ENCODE measurements at places on chromosomes 16 and 17.
A peak's percentile ranks its signal among the peaks of the same experiment; 100 is the strongest.

DNA sequence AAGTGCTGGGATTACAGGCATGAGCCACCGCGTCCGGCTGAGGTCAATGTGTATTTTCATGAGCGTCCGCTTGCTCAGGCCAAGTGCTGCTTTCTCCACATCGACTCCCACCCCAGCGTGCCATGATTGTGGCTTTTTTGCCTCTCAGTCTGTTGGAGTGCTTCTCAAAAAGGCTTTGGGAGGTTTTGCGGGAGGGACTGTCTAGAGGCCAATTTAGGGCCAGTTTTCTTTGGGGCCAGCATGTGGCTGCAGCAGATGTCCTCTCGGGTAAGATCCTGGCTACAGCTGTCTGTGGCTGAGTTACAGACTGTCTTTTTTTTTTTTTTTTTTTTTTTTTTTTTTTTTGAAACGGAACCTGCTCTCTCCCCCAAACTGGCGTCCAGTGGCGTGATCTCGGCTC lies 6.5 kb downstream of the C16orf90 start:
- DNase-seq = no peak

- DNase-seq = peak; percentile 94
These were observed 203.4 kb downstream of the CCDC182 start for GRCh38 chr17:57541472-57542394.

GRCh38 chr16:75317101-75317522 lies 65.7 kb upstream of the BCAR1 start:
- DNase-seq = no peak

DNA sequence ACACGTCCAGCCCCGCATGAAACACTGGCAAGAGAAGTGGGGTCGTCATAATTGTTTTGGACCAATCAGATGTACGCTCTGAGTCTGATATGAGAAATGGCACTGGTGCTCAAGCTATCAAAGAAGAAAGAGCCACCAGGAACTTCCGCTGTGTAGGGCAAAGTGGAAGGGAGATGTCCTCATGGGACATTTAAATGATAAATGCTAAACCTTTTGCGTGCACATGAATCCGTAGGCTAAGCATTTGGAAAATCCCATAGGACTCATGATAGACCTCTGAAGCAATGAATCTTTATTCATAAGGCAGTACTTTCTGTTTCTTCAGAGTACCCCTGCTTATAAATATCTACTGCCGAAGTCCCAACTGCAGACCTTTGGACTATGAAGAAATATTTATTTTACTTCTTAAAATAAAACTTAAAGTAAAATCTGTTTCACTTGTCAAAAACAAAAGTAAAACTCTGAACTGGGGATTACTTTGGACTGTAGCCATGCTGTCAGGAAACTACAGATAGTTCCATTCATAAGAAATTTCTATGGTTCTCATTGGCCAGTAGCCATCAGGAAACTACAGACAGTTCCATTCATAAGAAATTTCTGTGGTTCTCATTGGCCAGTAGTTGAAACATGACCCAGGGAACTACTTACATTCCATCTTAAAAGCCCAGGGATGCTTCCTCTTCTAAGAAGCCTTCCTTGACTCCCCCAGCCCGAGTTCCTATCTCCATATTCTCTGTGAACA lies 335.1 kb downstream of the HS3ST4 start:
- DNase-seq = no peak

- no peak for DNase-seq
These were observed 69.6 kb upstream of the GAS7 start for GRCh38 chr17:10268005-10268404.

GRCh38 chr16:82345318-82345717 lies 175.3 kb upstream of the MPHOSPH6 start:
- no peak for DNase-seq

GRCh38 chr16:1343428-1344242 lies 8.0 kb downstream of the TSR3 start:
- DNase-seq = no peak

- no peak for DNase-seq
These were observed 30.3 kb downstream of the MEOX1 start for GRCh38 chr17:43631429-43631828.

DNA sequence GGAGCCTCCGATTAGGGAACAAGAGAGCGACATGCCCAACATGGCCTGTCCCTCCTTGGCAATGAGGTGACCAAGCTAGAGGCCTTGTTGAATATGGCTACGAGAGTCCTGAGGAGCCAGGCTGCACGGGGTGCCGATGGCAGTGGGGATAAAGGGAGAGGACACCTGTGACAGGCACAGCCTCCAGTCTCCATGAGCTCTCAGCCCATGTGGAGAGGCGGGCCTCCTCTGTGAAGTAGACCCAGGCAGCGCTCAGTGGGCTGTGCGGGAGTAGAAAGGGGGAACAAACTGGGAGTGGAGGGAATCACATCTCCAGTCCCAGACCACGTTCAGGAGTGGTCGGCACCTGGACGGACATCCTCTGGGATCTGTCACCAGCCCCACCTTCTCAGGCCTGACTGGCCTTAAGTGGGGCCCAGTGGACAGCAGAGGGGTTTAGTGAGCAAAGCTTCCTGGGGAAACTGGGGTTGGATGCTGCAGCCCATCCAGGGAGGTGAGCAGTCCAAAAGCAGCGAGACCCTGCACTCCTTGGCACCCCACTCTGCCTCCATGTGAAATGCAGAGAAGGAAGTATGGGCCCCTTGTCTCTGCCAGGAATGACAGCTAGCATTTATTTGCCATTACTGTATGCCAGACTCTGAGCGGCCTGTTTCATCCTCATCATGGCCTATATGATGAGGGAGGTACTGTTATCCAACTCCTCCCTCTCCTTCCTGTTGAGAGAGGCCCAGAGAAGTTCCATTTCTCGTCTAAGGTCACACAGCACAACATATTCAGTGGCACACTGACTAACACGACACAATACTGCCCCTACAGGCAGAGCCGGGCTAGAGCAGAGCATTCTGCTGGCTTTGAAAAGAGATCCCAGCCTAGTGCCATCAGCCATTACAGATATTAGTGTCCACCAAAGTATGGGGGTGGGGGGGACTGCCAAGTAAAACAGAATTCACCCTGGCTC lies 4.5 kb upstream of the TMEM92 start:
- DNase-seq = peak; percentile 63

- DNase-seq = no peak
These were observed 200.7 kb downstream of the CA10 start for GRCh38 chr17:51957786-51958185.

DNA sequence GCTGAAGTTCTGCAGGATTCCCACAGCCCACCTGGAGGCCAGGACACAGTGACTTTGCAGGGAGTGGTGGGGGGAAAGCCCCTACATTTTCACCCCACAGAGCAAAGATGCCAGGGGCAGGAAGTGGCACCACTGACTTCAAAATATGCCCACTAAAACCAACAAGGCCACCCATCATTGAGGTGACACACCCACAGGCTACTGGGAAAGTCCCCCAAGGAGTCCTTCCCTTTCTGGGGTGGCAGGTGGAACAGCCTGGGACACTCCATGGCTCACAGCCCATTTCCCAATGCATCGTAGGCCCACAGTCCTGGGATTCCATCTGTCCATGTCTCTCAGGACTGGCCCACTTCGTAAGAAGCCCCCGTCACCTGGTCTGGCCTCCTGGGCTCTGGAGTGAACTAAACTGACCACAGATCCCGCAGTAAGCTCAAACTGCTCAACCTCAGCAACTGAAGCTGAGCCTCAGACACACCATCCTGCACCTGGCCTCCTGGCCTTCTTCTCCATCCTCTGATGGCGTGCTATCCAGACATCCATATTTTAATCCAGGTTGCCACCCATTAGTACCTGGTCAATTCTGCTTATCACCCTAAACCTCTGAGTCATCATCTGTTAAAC lies 7.5 kb upstream of the CCL1 start:
- no peak for DNase-seq

- no peak for DNase-seq
These were observed 75.9 kb upstream of the RNU2-1 start for GRCh38 chr17:43309505-43310332.

GRCh38 chr17:31074772-31075555 lies 19.8 kb upstream of the NF1 start:
- DNase-seq = no peak

DNA sequence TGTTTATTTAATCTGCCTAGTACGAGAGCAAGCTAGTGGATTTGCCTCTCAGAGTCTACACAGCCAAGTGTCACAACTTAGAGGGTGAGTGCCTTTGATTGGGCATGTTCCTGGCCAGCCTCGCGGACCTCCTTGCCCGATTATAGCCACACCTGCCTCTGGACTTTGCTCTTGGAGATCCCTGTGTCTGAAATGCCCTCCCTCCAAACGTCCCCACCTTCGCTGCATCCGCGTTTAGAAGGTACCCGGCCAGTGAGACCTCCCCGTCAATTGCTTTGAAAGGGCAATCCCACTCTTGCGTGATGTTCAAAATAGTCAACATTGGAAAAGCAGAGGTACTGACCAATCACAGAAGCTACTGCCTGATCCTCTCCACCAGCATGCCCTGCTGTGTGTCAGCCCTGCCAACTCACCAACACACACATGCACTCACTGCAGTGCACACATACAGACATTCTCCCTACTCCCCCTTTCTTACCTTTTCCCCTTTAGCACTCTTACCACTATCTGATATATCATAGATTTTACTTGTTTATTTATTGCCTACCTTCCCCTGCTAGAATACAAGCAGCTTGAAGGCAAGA lies 6.5 kb upstream of the SDK2 start:
- DNase-seq = no peak

GRCh38 chr17:38330941-38331411 lies 12.8 kb downstream of the GPR179 start:
- DNase-seq = no peak

DNA sequence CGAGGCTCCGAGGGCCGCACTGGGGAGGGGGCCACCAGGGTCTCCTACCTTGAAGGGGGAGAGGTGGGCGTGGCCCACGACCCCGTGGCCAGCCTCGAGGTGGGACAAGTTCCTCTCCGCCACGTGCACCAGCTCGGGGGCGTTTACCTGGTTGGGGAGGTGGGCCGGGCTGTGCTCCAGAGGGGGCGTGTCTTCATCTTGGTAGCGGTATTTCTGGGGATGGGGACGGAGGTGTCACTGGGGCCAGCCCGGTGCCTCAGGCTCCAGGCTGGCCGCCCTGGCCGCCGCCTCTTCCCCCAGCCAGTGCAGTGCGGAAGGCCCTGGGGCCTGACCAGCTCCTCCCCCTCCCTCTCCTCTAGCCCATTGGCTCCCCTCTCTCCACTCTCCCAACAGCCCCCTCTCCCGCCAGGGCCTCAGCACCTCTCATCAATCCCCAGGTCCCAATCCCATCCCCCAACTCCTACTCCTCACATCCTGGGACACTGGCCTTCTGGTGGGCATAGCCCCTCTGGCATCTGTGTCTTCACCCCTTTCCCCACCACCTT lies 11.5 kb downstream of the DLG4 start:
- no peak for DNase-seq

DNA sequence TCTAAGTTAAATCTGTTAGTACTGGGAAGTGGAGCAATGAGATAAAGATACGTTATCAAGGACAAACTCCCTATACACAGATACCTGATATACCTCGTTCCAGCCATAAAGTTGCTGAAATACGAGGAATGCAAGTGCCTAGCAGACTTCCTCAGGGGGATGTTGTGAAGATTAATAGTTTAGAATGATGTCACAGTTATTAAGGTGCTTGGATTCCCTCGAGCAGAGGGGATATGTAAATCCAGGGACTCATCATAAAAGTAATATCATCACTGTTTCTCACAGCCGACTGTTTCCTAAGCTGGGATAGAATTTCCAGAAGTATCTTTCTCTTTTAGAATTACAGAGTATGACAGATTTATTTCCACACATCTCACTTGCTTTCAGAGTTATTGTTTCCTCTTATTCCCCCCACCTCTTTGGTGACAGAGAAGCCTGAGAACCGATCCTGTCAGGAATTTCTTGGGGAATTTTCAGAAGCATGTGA lies 28.4 kb upstream of the ZFHX3 start:
- no peak for DNase-seq

- DNase-seq = no peak
These were observed 97.8 kb downstream of the BANP start for GRCh38 chr16:88048985-88049384.

DNA sequence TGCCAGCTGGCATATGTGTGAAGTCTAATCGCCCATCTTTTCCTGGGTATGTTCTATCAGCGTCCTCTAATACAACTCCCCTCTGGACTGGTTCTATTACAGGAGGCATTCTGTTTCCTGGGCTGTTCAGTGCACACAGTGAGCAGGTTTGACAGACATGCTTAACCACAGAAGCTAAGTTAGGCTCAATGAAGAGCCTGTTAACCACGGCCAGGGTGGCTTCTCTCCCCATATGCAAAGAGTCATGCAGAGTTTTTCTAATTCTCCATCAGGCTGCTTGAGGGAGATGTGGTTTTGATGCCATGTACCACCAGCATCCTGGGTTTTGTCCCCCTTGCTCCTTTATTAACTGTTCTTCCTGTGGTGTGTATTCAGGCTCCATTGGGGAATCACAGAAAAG lies 57.2 kb upstream of the ALOX12 start:
- DNase-seq = no peak

DNA sequence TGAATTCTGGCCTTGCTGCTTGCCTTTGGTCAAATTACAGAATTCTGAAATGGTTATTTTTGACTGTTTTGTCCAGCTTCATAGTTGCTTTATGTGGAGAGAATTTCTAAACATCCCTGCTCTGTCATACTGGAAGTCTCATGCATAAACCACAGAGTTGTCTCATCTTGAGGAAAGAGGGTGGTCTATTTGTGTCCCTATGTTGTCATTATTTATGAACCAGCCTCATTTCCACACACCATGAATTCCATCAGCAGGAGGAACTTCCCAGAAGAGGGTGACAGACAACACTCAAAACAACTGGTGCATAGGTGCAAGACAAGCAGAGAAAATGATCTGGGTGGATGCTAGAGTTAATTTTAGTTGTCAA lies 525.8 kb upstream of the GOT2 start:
- DNase-seq = no peak

DNA sequence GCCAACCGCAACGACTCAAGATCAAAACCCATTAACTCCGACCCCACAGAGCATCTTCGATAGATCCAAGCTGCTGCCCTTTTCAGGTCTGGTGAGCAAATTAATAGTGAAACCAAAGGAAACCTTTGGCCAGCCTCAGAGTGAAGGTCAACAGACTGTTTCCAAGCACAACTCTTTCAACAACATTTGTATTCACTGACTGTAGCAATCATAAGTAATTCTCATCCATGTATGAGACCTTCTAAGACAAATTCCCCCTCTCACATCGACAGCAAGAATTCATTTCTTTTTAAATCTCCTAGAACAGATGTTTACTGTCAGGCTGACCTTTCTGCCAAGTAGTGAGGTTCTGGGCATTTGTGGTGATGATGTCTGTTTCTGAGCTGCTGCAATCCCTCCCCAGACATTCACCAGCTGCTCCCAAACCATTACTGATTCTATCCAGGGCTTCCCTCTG lies 64.2 kb downstream of the SLC39A11 start:
- DNase-seq = no peak

GRCh38 chr17:79315358-79316105 lies 240.9 kb downstream of the ENGASE start:
- no peak for DNase-seq

GRCh38 chr17:35745749-35746320 lies 7.2 kb downstream of the GAS2L2 start:
- no peak for DNase-seq

DNA sequence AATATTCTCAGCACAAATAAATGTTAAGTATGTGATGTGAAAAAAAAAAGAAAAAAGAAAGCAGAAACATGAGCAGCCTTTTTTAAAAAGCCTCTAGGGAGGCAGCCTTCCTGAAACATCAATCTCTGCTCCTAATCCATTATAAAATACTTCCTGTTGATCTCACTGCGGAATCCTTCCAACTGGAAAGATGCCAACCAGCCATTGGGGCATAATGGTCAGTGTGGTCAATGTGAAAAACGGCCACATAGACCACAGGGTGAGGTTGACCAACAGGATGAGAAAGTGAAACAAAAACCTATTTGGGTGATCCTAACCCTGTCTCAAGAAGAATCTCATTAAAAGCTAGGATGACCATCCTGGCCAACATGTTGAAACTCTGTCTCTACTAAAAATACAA lies 26.1 kb upstream of the ABCA8 start:
- DNase-seq = no peak
